ENCODE measurements at places on chromosomes 12 and 14.

DNA sequence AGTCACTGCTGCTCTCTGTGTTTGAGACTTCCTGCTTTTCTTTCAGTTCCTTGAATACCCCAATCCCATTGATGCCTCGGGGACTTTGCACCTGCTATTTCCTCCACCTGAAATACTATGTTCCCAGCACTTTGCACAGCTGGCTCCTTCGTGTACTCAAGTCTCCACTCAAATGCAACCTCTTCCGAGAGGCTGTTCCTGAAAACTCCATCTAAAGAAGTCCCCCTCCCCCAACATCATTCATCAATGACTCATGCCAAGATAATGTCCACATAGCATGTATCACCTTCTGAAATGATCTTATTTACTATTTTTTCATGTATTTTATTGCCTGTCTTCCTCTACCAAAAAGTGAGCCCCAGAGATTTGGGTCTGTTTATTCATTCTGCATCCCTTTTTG, 48.6 kb downstream of the HSPB8 start:
- DNase-seq: no peak

- DNase-seq: no peak
Measured at GRCh38 chr14:91143862-91144261, 30.0 kb downstream of the DGLUCY start.

DNA sequence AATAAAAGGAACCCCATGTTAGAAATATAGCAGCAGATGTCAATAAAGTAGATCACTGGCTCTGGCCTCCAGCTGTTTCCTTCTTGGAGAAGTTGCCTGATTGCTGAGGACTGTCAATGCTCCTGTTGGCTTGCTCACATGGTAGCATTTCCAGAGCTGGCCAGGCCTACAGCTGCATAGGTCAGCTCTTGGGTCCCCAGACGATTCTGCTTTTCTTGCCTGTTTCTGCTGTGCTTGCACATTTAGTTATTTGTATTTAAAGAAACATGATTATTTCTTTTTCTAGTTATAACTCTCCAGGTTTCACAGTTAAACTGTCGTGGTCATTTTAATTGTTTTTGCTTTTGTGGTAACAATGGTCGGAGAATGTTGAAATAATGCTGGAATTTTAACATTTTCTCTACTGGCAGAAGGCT, 7.2 kb downstream of the NAV3 start:
- no peak for DNase-seq

DNA sequence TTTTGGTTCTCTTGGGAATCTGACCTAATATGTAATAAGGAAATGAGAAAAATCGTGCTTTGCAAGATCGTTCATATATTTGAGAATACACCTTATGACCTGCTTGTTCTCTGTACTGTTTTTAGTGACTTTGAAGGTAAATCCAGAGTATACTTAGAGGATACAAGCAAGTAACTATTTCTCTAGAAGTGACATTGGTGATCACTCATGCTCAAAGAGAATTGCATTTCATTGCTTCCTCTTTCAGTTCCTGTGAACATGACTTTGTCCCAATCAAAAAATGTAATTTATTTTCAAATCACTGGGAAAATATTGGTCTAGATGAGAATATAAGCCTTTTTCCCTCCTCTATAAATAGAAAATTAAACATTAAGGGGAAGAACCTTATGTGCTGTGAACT, 2.7 kb downstream of the KTN1 start:
- DNase-seq: no peak

DNA sequence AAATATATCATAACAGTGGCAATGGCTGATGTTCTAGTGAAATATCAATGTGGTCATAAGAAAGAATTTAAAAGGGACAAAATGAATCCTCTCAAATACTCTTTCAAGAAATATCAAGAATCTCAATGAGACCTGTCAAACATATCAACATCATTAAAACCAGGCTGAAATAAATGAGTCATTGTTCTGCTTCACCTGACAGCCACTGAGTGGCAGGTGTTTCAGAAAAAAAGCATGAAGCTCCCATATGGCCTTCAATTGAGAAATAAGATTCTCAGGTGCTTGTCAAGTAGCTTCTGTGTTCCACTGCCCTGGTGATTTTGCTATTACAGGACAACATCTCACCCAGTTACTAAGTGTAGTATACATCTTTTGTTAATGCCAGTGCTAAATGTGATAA, 21.5 kb downstream of the ANAPC5 start:
- no peak for DNase-seq

DNA sequence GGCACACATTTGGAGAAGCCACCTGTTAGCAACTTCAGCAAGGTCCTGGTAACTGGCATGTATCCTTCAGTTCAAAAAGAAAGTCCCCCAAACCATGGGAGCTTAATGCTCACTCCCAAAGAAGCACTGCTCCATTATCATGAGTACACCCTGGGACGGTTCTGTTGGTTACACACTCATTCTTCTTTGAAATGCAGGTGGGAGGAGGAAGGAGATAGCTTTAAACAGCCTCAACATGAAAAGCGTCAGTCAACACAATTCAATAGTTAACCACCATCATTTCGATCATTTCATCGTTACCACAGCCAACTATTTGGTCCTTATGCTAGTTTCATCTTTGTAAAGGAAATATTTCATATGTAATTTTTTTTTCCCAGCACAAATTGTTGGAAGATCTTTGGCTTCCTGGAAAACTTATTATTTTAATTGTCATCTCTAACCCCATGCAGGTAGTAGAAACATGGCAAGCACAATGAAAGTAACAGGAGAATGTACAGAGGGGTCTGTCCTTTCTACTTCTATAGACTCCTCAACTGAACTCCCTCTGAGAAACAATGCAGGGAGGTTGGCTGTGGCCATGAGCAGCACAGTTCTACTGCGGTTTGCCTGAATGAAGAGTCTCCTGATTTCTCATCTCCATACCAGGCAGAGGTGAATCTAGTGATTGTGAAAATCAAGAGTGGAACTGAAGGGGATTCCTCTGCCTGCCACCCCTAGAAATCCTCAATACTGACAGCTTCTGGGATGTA, 196.4 kb upstream of the FOXN3 start:
- DNase-seq: no peak

- no peak for DNase-seq
Measured at GRCh38 chr12:61821381-61821780, 438.8 kb upstream of the USP15 start.

GRCh38 chr14:88228522-88229236, 94.4 kb downstream of the KCNK10 start:
- no peak for DNase-seq

GRCh38 chr14:52111583-52111982, 42.7 kb upstream of the NID2 start:
- no peak for DNase-seq

Data from posterior cingulate gyrus (tissue), 11 donors.